ENCODE measurements at places on chromosomes 6 and 20. TPM values are rescaled to one million over a fixed set of nuclear protein-coding genes. Genes with fewer than 3 reads are reported as not detected.
A peak's percentile ranks its signal among the peaks of the same experiment; 100 is the strongest.

DNA sequence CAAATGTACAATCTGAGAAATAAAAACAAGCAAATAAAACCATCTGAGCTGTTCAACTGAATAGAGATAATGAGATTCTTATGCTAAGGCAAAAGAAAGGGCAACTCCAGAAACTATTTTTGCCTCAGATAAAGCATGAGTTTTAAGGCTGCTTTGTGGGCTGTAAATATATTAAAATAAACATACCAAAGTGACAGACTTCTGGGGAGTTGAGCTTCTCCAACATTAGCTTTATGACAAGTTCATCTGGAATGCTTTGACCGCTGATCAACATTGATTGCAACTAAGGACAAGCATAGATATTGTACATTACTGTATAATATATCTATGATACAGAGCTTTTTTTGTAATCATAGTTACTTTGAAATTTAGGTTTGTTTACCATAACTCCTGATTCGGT is 19.3 kb downstream of the AK9 start:
- DNase-seq: no peak

DNA sequence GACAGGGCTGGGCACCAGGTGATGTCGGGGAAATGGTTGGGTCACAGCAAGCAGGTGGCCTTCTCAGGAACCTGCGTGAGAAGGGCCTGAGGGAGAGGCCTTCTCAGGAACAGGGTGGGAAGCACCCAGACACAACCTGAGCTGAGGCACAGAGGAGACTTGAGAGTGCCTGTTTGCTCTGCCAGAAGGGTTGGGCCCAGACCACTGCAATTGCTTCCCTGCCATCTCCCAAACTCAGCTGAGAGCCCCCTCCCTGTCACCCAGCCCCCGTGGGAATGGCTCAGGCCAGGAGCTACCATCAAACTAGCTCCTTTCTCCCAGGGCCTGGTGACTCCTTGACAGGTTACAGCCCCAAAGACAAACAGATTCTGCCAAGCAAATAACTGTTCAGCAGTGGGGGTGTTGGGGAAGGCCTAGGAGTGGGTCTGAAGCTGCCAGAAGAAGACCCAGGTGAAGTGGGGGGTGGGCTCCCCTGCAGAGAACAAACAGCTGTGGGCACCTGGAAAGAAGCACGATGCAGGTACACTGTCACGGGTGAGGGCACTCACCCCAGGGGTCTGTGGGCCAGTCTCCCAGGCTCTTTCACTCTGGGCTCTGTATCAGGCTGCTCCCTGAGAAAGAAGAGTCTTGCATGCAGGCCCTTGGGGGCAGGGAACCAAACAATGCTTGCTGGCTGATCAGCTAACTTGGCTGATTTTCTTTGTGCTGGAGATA is 30.4 kb upstream of the SPDEF start:
- no peak for DNase-seq

DNA sequence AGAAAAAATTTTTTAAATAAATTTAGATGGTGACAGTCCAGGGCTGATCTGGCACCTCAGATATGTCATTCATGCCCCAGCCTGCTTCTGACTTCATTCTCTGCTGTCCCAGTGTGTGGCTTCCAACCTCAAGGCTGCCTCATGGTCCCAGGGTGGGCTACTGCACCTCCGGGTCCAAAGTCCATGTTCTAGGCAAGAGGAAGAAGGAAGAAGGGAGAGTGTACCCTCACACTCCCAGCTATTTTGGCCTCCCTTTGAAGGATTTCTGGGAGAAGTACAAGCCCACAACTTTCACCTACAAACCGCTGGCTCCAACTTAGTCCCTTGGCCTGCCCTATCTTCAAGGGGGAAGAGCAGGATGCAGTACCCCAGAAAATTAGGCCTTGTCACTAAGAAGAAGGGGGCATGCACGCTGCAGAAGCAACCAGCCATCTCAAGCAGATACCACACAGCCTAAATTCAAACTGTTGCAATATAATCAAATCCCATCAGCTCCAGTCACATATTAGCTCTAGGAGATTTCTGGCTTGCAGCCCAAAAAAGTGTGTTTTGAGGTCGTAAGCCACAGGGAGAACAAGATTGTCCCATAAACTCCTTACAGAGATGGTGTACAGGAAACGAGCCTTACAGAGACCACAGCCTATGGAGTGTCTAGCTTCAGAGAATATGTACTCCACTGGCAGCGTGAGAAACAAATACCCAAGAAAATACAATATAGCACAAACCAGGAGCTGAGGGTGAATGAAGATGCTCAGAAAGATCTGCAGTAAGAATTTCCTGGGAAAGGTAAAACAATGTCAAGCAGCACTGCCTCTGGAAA is 906 bp upstream of the BTN3A2 start:
- DNase-seq: peak; percentile 12

DNA sequence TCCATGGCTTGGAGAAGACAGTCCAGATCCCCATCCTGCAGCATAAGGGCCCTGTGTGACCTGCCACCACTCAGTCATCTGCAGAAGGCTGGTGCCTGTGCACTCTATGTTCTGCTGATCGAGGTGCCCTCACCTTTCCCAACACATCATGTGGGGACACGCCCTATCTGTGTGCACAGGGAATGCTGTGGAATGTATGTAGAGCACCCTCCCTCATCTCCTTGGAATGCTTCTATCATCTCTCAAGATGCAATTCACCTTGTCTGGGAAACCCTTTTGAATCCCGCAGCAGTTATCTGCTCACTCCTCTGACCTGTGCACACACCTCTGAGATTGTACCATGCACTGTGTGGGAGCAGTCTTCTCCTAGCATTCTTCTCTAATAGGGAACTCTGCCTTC is 207.2 kb upstream of the SSTR4 start:
- peak; percentile 49 for DNase-seq

- peak; percentile 54 for DNase-seq
These were observed 1.7 kb upstream of the EIF6 start for GRCh38 chr20:35286077-35286898.

GRIK2 gene
- total RNA-seq: 6.2 TPM

DNA sequence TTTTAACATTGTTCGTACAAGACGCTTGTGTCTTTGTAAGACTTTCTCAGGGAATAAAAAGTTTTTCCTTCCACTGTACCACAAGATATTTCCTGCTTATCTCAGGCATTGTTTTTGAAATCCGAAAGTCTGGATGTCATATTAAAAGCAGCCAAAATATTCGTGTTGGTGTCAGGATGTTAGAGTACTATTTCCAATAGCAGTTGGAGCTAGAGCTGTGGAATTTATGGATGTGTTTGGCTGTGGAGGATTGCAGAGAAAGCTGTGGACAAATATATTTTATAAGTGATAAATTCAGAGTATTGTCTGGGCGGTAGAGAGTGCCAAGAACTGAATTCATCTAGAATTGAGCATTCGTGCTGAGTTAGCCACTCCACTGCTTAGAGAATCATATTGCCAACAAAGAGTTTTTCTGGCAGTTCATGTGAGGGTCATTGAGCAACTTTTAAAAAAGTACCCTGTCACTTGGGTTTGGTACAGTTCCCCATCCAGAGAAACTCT is 57.7 kb downstream of the ZDHHC14 start:
- DNase-seq: no peak

GRCh38 chr6:1720620-1721322 is 111.1 kb downstream of the FOXC1 start:
- DNase-seq: no peak

- peak; percentile 26 for DNase-seq
These were observed 175.3 kb upstream of the CST7 start for GRCh38 chr20:24773751-24774201.

LY6G5B gene
- total RNA-seq: 5.3 TPM

EPM2A gene
- 6.4 TPM for total RNA-seq

DNA sequence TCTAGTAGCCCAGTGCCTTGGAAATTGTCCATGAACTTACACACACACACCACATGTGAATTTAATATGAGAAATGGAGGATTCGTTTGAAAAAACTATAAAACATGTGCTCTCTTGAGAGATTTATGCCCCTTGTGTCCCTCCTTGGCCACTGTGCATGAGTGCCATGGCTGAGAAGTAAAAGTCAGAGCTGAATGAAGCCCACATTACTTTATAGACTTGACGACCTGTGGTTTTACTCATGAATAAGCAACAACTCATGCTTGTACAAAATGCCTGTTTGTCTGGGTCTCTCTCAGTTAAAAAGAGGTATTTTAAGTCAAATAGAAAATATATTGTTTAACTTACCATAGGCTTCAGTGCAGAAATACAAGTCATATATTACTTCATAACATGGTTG is 102.7 kb downstream of the KCNQ5 start:
- DNase-seq: no peak

ADAM33 gene
- total RNA-seq: 14.8 TPM

TXLNB gene
- 0.56 TPM for total RNA-seq

FILIP1 gene
- 6.0 TPM for total RNA-seq

RWDD2A gene
- 6.5 TPM for total RNA-seq

GRCh38 chr6:49606721-49607390 is 29.8 kb downstream of the RHAG start:
- peak; percentile 93 for DNase-seq

CRISP3 gene
- total RNA-seq: not detected

VGLL2 gene
- not detected for total RNA-seq

GRCh38 chr6:98845211-98846020 is 11.0 kb downstream of the POU3F2 start:
- peak; percentile 90 for DNase-seq

GMPR gene
- 6.1 TPM for total RNA-seq

Data from hepatocyte (in vitro differentiated cells).